SK-N-MC (cell line): ENCODE measurements at places on chromosomes 7 and 10.

DNA sequence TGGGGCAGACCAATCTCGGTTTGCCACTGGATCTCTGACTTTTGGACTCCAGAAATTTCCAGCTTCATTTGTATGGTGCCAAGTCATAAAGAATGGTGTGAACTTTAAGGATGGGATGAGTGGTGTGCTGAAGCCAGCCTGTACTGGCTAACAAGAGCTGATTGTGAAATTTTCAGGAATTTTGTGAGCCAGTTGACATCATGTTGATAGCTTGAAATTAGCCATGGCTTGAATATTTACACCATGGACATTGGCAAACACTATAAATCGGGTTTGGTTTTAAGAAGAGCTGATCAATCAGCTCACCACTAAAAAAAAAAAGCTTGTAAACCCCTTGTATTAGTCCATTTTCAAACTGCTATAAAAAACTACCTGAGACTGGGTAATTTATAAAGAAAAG lies 14.1 kb upstream of the MYH16 start:
- no peak for DNase-seq

DNA sequence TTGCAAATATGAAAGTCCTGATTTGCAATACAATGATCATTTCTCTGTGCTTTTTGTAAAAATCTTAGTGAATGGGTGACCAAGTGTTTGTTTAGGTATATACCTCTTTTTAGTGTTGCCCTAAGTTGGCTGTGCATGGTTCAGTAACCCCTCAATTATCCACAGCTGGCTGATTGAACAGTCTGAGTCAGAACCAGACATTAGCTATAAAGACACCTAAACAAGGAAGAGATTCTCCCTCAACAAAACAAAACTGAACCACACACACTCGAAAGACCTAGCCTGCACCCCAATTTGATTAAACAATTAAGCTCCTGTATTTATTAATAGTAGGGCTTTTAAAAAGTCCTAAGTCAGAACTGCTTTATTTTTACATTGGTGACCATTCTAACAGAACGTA lies 2.8 kb downstream of the RSBN1L start:
- DNase-seq = no peak

- DNase-seq = no peak
These were observed 189.5 kb downstream of the TRIL start for GRCh38 chr7:28768577-28769147.

GRCh38 chr7:90119178-90119971 lies 34.9 kb upstream of the STEAP1 start:
- DNase-seq = no peak

GRCh38 chr10:68981074-68981473 lies 7.5 kb upstream of the KIFBP start:
- no peak for DNase-seq

DNA sequence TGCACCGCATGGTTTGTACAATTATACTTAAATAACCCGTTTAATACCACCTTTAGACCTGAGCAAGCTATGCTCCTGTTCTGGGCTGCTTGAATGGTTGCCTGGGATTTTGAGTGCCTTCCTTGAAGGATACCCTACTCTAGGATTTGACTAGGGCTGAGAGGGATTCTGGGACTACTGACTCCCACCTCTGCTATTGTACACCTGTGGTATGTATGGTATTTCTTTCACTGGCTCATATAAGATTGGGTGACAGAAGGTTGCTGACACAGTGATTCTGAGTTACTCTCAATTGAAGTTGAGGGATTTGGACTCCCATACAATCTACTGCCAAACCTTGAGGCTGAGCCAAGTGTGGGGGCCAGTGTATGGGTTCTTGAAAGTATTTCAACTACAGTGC lies 494.4 kb upstream of the SEMA3D start:
- no peak for DNase-seq

DNA sequence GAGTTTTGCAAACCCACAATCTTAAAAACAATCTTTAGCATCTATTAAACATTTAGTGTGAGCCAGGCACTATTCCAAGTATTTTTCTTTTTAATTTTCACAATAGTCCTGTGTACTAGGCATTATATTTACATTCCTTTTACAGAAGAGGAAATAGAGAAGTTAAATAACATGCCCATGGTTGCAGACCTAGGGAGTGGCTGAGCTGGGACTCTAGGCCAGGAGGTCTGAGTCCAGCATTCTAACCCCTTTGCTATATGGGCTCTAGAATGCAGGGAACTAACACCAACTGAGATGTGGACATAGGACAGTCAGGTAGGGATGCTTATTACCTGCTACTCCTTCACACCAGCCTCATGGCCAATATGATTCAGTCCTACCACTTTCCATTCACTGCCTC lies 243.8 kb downstream of the XPNPEP1 start:
- no peak for DNase-seq

DNA sequence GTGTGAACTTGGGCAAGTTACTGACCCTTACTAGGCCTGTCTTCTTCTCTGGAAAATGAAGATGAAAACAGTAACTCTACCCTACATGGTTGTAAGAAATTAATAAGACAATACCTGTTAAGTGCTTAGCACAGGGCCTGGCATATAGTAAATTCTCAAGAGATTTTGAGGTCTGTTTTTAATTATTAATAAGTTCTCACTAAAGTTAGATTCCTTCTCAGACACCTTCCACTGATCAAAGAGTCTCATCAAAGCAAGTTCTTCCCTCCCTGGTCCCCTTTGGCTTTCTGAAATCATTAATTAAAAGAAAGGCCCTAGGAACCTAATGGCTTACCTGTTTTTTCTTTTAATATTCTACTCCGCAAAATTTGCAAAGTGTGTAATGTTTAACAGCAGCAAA lies 4.6 kb downstream of the TMEM140 start:
- no peak for DNase-seq

- no peak for DNase-seq
These were observed 669.4 kb downstream of the PARD3 start for GRCh38 chr10:34145715-34146114.

- no peak for DNase-seq
These were observed 77.5 kb upstream of the KCNMA1 start for GRCh38 chr10:77715088-77715487.

- DNase-seq = no peak
These were observed 37.2 kb downstream of the FIGNL1 start for GRCh38 chr7:50412973-50413372.

DNA sequence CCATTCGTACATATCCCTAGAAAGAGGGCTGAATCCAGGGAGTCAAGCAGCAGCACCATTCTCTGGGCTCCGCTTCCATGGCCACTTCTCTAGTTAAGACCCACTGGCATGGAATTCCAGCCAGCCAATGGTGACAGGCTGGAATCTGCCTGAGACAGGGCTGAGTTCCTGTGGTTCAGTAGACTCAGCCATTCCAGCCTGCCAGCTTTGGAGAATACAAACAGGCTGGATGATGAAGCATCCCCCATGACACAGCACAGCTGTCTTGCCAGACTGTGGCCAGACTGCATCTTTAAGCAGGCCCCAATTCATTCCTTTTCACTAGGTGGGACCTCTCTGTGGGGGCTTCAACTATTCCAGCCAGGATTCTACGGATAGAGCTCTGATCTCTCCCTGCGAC lies 329.6 kb downstream of the XPNPEP1 start:
- DNase-seq = no peak

DNA sequence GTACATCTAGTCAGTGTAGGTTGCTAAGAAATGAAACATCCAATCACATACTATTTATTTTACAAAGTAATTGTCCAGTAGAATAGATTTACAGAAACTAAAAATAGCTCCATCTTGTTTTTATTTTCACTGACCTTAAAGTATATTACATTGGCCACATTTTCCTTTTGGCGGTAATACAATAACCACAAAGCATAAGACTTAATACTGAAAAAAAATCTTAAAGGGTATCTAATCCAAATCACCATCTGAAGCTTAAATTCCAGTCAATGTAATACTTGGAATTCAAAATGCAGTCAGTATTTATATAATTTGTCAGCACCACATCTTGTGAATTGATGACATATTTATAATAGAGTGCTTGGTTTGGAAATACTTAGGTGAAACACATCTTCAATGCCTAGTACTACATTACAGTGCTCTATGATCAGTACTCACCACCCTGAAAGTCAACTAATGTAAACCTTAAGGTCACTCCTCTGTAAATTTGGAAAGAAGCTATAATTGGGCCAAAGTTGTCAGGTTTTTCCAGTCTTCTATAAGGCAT lies 8.9 kb downstream of the ANKMY2 start:
- no peak for DNase-seq

DNA sequence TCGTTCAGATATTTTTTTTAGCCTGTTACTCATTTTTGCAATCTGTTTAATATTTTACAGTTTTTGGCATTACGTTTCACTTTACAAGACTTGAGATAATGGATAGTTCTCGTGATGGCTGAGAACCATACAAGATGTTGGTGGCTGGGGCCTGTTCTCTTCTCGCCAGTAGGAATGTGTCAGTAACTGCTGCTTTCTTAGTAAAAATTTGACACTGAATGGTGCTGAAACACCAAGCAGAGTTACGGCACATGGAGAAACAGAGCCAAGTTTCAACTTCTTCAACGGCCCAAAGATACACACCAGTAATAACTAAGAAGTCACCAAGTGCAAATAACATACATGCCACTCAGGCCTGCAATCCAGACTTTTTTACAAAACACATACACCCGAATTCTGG lies 130.4 kb downstream of the NRP1 start:
- no peak for DNase-seq

DNA sequence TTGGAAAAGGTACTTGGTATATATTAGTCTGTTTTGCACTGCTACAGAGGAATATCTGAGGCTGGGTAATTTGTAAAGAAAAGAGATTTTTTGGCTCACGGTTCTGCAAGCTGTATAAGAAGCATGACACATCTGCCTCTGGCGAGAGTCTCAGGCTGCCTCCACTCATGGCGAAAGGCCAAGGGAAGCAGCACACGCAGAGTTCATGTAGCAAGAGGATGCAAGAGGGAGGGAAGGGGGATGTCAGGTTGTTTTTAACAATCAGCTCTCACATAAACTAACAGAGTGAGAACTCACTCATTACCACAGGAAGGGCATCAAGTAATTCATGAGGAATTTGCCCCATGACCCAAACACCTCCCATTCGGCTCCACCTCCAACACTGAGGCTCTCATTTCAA lies 484.8 kb upstream of the DPP6 start:
- no peak for DNase-seq
